Stimulated activated CD8-positive, alpha-beta memory T cell treated with anti-CD3 and anti-CD28 coated beads, Interleukin-15, amount 100 ng/mL, for 1 hour (primary cell): ENCODE measurements at places on chromosomes 5 and 9.

DNA sequence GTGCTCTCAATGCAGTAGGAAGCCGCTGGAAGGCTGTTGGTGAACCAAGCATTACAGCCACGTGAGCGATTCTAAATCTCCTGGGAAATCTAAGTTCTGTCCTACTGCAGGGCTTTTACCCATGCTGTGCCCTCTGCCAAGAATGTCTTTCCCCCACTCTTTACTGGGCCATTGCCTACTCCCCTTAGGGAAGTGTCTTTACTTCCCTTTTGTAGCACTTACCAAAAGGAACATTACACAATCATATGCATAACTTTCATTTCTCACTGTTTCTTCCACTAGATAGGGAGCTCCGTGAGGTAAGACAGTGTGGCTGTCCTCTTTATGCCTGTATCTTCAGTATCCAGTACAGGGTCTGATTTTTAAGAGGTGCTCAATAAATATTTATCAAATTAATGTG is 241.7 kb upstream of the NR4A3 start:
- no peak for DNase-seq

- DNase-seq = no peak
These were observed 53.4 kb downstream of the LRRC70 start for GRCh38 chr5:62631909-62632580.

DNA sequence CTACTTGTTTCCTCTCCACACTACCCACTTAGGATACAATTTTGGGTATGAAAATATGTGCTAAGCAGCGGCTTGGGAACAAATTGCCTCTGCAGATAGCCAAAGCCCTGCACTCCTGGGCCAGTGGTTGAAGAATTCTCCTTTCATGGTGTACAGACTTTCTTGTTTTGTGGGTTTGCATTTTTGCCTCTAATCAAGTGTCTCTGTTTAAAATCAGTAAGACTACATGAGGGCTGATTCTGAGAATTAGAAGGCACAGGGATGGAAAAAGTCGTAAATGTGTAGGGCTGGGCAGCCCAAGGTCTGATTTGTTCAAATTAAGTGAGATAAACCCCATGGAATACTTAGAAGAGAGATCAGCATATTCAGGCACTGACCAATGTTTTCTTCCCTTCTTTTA is 103.7 kb upstream of the CD180 start:
- DNase-seq = no peak

GRCh38 chr9:5800969-5801738 is 31.8 kb downstream of the ERMP1 start:
- DNase-seq = no peak

DNA sequence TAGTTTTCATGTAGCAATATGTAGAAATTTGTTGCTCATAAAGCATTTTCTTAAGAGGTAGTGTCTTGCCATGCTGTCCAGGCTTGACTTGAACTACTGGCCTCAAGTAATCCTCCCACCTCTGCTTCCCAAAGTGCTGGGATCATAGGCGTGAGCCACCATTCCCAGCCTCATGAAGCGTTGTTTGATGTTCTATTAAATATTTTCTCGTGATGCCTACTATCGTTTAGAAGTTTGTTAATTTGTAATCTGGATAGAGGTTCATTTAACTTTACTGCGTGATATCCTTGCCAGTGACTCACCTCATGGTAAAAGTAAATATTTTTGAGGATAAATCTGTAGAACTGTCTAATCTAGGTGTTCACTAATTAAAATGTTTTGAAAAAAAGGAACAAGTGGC is 82.6 kb downstream of the VCAN start:
- no peak for DNase-seq
